Dermis microvascular lymphatic vessel endothelial cell (primary cell): ENCODE measurements at places on chromosomes 5 and 9.

DNA sequence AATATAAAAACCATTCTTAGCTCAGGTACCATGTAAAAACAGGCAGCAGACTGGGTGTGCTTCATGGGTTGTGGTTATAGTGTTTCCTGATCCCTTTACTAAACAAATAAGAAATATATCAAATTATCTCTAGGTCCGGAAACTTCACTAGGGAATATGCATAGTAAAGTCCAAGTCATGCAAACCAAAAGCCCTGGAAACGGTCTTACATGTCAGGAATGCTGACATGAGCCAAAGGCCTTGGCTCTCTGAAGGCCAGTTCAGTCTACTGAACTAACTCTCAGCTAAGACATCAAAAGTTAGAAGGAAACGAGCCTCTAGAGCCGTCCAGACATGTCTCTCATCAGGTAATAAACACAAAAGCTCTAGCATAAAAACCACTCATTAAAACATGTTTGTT is 778.9 kb upstream of the ZNF608 start:
- DNase-seq = no peak

DNA sequence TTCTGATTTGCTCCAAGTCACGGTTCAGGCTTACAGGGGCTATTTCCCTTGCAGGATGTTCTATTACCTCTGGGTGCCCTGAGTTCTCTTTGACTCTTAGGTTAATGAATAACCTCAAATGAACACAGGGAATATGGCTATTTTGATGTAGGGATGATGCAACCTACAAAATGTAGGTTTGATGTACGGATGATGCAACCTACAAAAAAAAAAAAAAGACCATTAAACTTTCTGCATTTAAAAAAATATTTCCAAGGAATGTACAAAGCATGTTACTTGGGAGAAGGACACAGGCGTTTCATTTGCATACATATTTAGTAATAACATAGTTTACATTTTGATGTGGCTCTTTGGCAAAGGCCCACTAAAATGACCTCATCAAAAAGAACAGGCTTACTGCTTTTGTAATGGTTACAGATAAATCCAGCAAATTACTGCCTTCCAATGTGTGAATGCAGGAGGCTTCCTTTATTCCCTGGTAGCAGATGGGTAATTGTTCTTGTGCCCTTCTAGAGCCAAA is 36.3 kb downstream of the ZNF474 start:
- no peak for DNase-seq

- no peak for DNase-seq
Measured at GRCh38 chr9:122371846-122372245, 1.0 kb downstream of the PTGS1 start.

GRCh38 chr5:166285361-166285760 is 2006.1 kb upstream of the WWC1 start:
- DNase-seq = no peak

- no peak for DNase-seq
Measured at GRCh38 chr5:84372066-84372695, 12.5 kb downstream of the EDIL3 start.

GRCh38 chr5:78537821-78538220 is 110.8 kb downstream of the LHFPL2 start:
- DNase-seq = no peak

GRCh38 chr5:14417792-14418765 is 163.5 kb upstream of the OTULINL start:
- no peak for DNase-seq

GRCh38 chr9:134840511-134840910 is 40.1 kb upstream of the FCN2 start:
- DNase-seq = no peak

- DNase-seq = no peak
Measured at GRCh38 chr9:92829420-92829819, 48.4 kb downstream of the ZNF484 start.

GRCh38 chr5:168176941-168177340 is 114.5 kb upstream of the WWC1 start:
- DNase-seq = no peak

- no peak for DNase-seq
Measured at GRCh38 chr5:1227667-1228066, 2.5 kb downstream of the SLC6A18 start.

DNA sequence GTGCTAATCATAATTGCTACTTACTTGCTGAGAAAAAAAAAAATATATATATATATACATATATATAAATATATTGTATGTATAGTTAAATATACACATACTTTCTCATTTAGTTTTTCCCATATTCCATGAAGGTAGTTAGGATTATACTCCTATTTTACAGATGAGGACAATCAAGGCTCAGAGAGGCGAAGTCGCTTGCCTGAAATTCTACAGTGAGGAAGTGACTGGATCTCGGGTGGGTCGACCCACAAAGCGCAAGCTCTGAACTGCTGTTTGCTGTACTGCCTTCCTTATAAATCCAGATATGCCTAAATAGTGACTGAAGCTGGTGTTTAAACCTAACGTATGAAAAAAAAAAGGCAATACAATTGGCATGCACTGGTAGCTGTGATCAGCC is 148.3 kb upstream of the TBC1D2 start:
- DNase-seq = no peak

DNA sequence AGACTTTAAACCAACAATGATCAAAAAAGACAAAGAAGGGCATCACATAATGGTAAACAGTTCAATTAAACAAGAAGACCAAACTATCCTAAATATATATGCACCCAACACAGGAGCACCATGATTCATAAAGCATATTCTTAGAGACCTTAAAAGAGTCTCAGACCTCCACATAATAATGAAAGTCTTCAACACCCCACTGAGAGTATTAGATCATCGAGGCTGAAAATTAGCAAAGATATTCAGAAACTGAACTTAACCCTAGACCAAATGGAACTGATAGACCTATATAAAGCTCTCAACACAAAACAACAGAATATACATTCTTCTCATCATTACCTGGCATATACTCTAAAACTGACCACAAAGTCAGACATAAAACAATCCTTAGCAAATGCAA is 11.7 kb upstream of the SPINK14 start:
- DNase-seq = no peak

DNA sequence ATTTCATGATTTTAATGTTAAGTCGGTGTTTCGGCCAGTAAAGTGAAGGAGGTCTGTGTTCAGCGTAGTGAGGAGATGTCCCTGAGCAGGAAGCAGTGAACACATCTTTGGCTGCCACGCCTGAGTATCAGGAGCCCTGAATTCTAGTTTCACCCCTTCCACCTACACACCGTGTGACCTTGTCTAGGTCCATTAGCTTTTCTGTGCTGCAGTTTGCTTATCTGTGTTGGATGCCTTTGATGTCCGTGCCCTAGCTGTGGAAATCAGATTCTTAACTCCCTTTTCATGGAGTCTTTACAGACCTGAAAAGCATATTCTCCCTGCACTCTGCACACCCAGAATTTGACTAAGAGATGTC is 601 bp downstream of the FBXO38 start:
- DNase-seq = no peak

GRCh38 chr9:2389404-2389803 is 232.2 kb upstream of the VLDLR start:
- DNase-seq = no peak

DNA sequence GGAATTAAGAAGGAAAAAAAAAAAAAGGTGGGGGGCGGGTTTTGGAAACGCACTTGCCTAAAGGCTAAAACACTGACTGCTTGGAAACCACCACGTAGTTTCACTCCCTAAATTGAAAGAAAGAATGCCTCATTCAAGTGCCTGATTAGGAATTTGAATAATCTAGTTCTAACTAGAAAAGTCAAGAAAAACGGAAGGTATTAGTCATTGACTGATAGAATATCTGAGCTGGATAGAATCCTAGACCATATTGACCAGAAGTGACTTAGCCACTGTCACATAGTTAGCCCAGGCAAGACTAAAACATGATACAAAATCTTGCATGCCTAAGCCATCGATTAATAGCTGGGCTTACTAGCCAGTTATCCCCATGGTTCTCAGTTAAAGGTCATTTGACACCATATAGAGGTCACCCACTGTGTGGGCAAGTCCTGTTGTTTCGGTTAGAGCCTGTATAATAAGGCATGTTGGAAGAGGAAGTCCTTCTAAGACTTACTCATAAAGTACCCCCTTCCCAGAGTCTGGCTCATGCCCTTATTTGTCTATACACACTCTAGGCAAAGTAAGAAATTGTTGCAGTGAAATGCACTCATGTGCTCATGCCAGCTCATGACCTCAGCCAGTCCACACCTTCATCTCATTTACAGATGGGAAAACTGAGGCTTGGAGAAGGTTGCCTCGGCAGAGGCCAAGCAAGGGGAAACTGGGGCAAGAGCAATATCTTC is 40.2 kb downstream of the SH3RF2 start:
- no peak for DNase-seq

- DNase-seq = no peak
Measured at GRCh38 chr5:116453988-116454411, 120.6 kb downstream of the SEMA6A start.

- DNase-seq = no peak
Measured at GRCh38 chr5:56148453-56148971, 84.6 kb downstream of the ANKRD55 start.

DNA sequence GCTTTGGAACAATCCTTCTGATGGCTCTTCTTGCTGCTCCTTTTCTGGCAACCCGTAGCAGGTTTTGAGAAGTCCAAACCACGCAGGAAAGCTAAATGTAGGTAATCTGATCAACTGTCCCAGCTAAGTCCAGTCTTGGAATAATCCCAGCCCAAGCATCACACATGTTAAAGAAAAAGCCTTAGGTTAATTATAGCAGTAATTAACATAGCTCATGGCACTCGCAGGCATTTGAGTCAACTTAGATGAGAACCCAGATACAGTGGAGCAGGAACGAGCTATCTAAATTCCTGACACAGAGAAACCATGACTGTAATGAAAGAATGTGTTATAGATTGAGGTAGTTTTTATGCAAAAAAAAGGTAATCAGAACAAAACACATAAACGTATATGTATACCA is 844.8 kb downstream of the CDH9 start:
- DNase-seq = no peak

- DNase-seq = peak; percentile 50
Measured at GRCh38 chr9:121398374-121398773, 28.3 kb upstream of the STOM start.
